Daoy (cell line): ENCODE measurements at places on chromosomes 11 and 22. TPM values are rescaled to one million over a fixed set of nuclear protein-coding genes. Genes with fewer than 3 reads are reported as not detected.

GRCh38 chr11:12182676-12183541 is 72.5 kb downstream of the MICAL2 start:
- peak; percentile 99 for DNase-seq

DNA sequence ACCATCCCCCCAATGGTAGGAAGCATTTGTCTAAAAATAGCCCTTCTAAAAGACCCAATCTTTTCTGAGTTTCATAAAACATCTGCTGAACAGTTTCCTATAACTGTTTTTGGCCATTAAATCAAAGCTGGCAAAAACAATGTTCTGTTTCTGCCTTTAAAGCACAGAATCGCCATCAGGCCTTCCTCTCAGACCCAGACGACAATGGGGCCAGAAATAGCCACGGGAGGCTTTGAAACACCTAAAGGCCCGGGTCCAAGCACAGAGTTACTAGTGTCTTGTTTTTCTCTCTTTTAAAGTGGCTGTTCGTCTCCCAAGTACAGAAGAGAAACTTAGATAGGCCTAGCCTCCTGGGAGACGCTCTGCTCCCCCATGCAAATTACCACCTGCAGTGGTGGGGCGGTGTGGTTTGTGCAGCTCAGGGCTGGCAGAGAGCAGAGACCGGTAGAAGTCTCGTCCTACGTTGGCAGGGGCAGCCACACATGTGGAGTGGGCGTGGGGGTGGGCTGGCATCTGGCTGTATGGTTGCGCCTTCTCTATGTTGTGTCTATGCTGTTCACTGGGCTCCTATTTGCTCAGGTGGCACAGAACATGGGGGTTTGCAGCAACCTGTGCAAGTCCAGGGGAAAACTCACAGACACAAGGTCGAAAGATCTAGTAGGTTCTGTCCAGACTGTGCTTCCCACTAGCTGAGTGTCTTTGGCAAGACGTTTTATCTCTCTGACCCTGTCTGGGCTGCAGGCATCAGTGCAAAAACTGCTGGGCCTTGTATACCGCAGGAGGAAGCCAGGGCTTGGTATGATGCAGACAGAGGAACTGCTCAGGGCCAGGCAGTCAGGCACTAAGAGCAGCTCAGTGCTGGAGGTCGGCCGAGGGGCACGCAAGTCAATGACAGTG is 23.6 kb upstream of the ETS1 start:
- DNase-seq = no peak

DNA sequence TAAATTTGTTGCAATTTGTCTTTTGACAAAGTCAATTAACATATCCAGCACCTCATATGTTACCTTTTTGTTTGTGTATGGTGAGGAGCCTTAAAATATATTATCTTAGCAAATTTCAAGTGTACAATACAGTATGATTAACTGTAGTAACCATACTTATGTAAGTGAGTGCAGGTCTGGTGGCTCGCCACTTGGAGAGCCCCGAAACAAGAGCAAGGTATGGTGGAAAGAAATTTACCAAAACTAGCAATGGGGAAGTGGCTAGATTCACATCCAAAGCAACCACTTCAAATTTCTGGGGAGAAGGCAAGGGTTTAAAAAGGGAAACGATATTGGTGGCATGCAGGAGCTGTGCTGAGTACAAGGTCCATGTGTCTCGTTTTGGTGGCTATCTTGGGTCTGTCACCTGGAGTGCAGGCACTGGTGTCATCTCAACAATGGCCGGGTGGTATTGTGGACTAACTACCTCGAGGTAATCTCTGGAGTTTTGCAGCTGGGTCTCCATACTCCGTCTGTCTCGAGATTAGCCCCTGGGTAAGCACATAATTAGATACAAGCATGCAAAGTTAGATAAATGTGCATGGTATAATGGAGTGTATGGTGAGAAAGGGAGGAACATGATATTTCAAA is 8.2 kb upstream of the FNBP4 start:
- DNase-seq = no peak

CDC42EP1 gene
- total RNA-seq = 11.8 and 13.1 TPM in 2 replicates

DNA sequence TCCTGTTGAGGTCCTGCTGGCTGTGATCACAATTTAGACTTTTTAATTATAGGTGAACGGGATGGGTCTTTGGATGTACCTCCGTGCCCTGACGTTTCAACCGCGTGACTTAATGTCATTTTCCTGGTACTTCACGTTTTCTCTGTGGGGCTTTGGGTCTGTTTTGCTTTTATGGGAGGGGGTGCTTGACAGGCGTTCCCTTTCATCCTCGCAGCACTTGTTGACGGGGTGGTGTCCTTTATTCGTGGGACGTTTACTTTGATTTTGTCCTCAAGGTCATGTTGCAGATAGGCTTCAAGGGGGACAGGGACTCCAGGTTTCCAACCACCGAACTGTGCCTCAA is 994 bp downstream of the PPP6R3 start:
- DNase-seq = no peak

GRCh38 chr11:103322821-103323220 is 213.6 kb downstream of the DYNC2H1 start:
- DNase-seq = no peak

- DNase-seq = peak; percentile 91
These were observed 11.5 kb downstream of the YPEL4 start for GRCh38 chr11:57638005-57638781.

SPCS2 gene
- total RNA-seq = 21.1 and 46.8 TPM in 2 replicates

FBLN1 gene
- total RNA-seq = 7.2 and 10.0 TPM in 2 replicates

MFNG gene
- total RNA-seq = 2.4 and 3.0 TPM in 2 replicates

GRCh38 chr22:27252282-27253049 is 549.1 kb downstream of the MN1 start:
- DNase-seq = peak; percentile 67

DNA sequence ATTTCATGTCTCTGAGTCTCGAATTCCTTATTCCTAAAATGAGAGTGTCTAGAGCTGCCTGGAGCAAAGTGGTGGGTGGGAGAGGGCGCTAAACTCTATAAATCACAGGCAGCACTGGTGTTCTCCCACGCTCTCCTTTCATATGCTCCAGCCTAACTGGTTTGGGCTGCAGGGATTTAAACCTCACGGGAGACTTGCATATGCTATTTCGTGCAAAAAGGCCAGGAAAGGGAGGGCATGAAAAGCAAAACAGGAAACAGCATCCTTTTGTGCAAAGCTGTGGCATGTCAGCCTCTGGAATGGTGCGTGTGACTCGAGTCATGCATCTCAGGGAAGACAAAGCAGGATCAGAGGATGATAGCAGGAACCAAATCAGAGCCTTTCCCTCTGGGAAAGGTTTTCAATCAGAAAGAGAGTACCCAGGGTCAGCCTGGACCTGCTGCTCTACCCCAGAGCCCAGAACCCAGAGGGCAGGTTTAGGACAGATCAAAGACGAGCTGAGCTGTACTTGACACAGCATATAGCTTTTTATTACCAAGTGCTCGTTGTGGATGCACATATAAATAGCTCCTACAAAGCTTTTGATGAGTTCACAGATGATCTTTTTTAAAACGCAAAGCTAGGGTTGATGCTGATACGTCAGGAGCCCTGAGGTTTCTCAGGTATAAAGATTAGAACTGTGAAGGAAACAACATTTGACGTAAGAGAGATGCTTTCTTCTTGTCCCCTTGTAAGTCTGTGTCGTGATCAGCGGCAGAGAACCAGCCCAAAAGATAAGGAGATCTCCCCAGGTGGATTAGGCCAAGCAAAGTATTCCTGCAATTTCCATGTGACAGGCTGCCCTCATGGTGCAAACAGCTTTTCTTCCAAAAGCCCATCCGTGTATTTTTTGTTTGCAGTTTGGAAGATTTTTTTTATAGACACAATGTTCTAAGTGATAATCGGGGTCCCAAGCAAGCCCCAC is 46.2 kb upstream of the YWHAH start:
- DNase-seq = no peak

- DNase-seq = no peak
These were observed 30.6 kb upstream of the TFIP11 start for GRCh38 chr22:26542831-26543230.

- no peak for DNase-seq
These were observed 52.7 kb upstream of the WNT7B start for GRCh38 chr22:46029574-46030200.

SYCE3 gene
- 0.51 TPM in 1 of 2 replicates, not detected in the other for total RNA-seq

GRCh38 chr11:66336234-66337102 is at the start of gene RIN1:
RIN1 (minus strand) TSS chr11:66336434; CDS start chr11:66336402, 32 bp downstream.
- DNase-seq = peak; percentile 93

RTN4RL2 gene
- 0.23 TPM in 1 of 2 replicates, not detected in the other for total RNA-seq

PNPLA5 gene
- total RNA-seq = not detected in 2 replicates

PAX6 gene
- total RNA-seq = 9.6 and 17.3 TPM in 2 replicates

DNA sequence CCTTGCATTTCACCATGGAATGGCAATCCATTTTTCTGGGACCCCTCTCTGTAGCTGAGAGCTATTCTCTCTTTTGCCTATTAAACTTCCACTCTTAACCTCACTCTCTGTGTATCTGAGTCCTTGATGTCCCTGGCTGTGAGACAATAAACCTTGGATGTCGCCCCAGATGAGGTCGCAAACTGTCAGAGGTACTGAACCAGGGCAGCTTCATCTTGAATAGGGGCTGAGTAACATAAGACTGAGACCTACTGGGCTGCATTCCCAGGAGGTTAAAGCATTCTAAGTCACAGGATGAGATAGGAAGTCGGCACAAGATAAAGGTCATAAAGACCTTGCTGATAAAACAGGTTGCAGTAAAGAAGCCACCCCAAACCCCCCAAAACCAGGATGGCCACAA is 68.0 kb downstream of the RSF1 start:
- no peak for DNase-seq

CASP5 gene
- not detected in 2 replicates for total RNA-seq

- no peak for DNase-seq
These were observed 65.3 kb downstream of the JAM3 start for GRCh38 chr11:134134167-134134566.

SYT12 gene
- total RNA-seq = 0.15 and 1.1 TPM in 2 replicates

PATE1 gene
- total RNA-seq = not detected in 2 replicates

- DNase-seq = no peak
These were observed 2.8 kb downstream of the IGF2 start for GRCh38 chr11:2136209-2136951.

DNA sequence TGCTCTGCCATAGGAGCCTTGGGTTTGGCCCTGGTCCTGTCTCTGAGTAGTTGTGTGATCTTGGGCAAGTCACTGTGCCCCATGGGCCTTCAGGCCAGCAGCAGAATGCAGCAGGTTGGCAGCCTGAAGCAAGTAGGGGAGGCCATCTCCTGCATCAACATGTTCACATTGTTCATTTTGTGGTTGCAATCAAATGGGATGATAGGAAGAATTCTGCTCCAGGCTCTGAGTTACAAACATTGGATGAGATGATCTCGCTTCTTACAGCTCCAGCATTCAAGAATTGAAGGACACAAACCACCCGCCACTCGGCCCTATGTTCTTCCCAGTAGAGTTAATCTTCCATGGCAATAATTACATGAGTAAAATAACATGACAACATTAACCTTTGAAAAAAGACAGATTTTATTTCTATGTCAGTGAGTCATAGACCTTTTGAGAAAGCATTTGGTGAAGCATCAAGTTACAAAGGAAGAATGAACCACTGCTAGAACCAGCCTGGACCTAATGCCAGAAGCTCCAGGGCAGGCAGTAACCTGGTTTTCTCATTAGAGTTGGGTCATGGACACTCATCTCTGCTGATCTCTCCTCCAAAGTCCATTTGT is 308.3 kb upstream of the NCAM1 start:
- DNase-seq = peak; percentile 39

DNA sequence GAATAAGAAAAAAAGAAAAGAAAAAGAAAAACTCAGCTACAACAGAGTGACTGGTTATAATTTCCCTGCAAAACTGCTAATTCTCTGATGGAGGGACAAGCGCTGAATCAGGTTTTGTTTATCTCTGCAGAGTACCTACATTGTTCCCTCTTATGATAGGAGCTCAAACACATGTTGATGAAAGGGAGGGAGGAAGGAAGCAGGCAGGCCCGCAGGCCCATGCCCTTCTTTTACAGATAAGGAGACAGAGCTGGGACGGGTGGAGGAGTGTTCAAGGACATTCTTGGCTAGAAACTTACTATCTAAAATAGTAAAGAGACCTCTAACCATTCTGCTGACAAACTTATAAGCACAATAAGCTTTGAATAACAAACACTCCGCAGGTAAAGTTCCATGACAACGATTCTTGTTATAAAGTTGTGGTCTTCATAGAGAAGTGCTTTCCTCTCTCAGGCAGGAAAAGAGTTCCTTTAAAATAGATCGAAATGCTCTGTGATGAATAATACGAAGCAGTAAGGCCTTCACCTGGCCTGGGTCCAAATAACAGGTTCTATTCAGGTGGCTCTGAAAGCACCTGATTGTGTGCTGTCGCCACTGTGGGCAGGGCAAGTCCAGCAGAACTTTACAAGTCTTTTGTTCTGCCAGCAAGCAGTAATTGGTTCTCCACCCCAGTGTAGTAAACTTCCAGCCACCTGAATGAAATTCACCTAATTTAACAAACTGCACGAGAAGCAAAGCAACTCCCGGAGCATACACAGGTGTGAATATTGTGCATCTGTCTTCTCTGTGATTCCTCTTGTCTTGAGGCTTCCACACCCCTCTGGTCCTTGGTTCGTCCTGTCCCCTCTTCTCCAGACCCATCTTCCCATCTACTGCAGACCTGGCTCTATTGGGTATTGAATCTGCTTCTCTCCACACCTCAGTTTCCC is 15.3 kb upstream of the MICAL2 start:
- no peak for DNase-seq

GRCh38 chr22:25656724-25657123 is 85.3 kb upstream of the MYO18B start:
- no peak for DNase-seq

- no peak for DNase-seq
These were observed 129.3 kb downstream of the FBXO7 start for GRCh38 chr22:32603651-32604540.

GRCh38 chr22:33455036-33455435 is 396.9 kb upstream of the SYN3 start:
- no peak for DNase-seq

OR5T3 gene
- not detected in 2 replicates for total RNA-seq

FAM180B gene
- not detected in 2 replicates for total RNA-seq

DNA sequence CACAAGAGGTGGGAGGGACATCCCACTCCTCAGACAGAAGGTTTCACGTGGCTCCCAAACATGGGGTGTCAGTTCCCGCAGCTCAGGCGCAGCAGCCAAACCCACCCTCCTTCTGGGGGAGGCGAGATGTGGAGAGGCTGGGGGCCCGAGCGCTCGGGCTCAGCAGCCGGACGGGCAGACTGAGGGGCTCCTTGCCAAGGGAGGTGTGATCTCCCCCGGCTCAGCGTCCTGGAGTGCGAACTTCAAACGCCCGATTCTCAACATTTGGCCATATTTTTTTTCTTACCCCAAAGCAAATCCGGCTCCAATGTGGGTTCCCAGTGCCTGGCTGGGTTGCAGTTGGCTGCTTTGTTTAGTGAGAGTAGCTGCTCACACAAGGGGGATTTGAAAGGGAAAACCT is 477.9 kb downstream of the MN1 start:
- DNase-seq = no peak

GRCh38 chr22:22942511-22943329 is 55.1 kb downstream of the IGLL5 start:
- DNase-seq = peak; percentile 55

DNA sequence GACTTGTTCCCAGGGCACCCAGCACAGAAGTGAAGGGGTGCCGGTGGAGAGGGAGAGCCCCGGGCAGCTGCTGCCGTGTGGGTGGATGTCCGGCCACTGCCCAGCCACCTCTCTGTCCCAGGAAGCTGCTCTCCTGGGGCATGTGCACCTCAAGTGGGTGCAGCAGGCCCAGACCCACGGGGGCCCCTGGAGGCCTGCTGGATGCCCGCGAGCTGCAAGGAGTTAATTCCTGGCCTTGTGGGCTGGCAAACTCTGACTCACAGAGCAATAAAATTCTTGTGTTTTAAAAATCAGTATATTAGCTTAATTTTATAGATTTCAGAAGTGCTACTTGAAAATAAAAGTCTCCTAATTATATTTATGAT is 37.4 kb upstream of the KCNQ1OT1 start:
- DNase-seq = no peak

CLCF1 gene
- total RNA-seq = 7.1 TPM in 2 replicates
